ENCODE measurements at places on chromosomes 12 and 14. TPM values are rescaled to one million over a fixed set of nuclear protein-coding genes. Genes with fewer than 3 reads are reported as not detected.

GRCh38 chr12:69039911-69040310 is 106.9 kb upstream of the CPM start:
- no peak for DNase-seq

- no peak for DNase-seq
Measured at GRCh38 chr12:79453820-79454219, 236.9 kb downstream of the PAWR start.

The TEAD4 gene
- polyA plus RNA-seq, result 13.2 TPM

The RNASE1 gene
- polyA plus RNA-seq, result not detected

The WNT1 gene
- polyA plus RNA-seq, result not detected

The SERPINA3 gene
- polyA plus RNA-seq, result 0.75 TPM

DNA sequence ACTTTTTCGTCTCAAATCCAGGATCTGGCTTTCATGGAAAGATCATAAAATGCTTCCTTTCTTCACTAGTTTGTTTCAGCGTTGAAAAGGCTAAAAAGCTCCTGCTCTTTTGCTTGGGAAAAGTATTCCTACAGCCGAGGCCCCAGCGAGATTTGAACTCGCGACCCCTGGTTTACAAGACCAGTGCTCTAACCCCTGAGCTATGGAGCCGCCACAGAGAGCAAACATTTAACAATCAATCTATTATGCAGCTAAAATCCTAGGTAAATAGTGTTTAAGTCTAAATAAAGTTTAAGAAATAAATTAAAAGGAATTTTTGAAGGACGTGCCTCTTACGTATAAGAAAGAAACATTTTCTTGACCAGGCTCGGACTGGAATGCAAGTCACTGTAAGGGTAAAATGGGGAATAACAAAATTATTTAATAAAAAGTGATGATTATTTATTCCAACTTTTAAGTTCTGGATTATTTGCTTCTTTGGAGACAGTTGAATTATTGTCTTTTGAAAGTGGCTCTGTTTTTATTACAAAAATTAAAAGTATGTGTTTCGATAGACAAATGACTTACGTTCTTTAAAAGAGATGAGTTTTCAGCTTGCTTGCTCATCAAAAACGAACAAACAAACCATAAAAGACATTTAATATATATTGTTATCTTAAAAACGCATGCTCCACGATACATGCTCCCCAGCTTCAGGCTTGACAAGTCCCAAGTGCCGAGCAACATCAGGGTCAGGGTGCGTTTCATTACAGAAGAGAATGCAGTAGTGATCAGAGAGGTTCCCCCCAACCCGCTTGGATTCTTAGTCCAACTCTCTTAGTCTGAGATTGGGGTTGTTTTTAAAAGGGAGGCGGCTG is 10.2 kb downstream of the OR6S1 start:
- peak; percentile 61 for DNase-seq

The KRR1 gene
- polyA plus RNA-seq, result 37.4 TPM

DNA sequence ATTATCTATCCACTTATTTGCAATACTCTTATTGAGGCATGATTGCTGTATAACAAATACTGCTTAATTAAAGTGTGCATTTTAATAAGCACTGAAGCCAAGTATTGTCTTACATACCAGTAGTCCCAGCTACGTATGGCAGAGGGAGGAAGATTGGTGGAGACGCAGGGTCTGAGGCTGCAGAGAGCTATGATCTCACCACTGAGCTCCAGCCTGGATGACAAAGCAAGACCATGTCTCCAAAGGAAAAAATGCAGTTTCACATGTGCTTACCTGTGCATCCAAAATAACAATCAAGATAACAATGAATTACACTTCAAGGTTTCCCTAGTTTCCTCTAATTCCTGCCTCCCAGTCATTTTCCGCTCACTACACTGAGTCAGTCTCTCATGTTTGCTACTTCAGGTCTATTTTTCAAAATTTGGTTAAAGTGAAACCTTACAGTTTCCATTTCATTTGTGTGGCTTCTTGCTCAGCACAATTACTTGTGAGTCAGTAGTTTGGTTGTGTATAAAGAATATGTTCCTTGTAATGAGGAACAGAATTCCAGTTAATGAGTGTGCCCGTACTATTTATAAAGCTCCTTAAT is 1250.1 kb downstream of the TMEM121 start:
- no peak for DNase-seq

The MYO1H gene
- not detected for polyA plus RNA-seq

All from GM23248 (cell line).